ENCODE measurements at places on chromosomes 2 and 18.
A peak's percentile ranks its signal among the peaks of the same experiment; 100 is the strongest.

GRCh38 chr18:25831301-25831701, 259.1 kb downstream of the SS18 start:
- DNase-seq = no peak

DNA sequence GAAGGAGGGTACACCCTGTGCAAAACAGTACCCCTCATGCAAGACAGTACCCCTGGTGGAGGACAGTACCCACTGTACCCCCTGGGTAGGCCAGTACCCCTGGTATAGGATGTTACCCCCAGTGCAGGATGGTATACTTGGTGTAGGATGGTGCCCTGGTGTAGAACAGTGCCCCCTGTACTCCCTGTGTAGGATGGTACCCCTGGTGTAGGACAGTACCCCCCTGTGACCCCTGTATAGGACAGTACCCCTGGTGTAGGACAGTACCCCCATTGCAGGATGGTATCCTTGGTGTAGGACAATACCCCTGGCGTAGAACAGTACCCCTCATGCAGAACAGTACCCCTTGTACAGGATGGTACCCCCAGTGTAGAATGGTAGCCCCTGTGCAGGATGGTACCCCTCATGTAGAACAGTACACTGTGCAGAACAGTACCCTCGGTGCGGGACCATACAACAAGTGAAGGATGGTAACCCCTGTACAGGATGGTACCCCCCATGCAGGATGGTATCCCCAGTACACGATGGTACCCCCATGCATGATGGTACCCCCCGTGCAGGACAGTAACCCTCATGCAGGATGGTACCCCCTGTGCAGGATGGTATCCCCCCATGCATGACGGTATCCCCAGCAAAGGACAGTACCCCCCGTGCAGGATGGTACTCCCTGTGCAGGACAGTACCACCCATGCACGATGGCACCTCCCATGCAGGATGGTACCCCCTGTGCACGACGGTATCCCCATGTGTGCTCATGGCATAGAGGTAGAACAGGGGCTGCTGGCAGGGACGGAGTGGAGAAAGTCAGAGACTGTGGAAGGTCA, 248.0 kb downstream of the DCDC2C start:
- DNase-seq = no peak

DNA sequence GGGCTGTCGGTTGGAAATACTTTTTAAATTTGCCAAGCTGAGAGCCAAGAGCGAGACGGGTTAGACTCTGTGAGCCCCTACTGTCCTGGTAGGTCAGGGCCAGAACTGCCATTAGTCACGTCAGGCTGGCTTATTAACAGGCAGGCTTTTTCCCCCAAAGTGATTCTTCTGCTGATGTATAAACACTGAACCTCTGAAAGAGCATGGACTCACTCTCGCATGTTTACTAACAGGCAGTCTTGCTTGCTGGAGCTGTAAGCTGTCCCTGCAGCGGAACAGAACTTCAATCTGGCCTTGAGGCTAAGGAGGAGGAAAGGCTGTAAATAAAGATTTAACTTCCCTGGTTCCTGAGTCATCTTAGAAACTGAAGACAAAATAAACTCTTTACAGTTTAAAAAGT, 288.4 kb downstream of the PIEZO2 start:
- DNase-seq = no peak

DNA sequence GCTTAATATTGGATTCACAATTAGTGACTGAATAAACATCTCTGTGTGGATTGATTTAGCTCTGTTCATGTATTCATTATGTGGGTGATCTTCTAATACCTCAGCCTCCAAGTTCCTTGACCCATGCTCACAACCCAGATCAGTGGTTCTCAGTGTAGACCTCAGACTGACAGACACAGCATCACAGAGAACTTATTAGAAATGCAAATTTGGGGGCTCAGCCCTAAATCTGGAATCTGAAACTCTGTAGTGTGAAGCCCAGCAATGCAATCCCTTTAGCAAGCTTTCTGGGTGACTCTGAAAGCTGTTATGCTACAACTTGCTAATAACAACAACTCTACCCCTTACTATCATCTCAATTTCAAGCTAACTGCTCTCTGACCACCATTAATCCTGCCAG, 273.1 kb upstream of the FANCL start:
- no peak for DNase-seq

DNA sequence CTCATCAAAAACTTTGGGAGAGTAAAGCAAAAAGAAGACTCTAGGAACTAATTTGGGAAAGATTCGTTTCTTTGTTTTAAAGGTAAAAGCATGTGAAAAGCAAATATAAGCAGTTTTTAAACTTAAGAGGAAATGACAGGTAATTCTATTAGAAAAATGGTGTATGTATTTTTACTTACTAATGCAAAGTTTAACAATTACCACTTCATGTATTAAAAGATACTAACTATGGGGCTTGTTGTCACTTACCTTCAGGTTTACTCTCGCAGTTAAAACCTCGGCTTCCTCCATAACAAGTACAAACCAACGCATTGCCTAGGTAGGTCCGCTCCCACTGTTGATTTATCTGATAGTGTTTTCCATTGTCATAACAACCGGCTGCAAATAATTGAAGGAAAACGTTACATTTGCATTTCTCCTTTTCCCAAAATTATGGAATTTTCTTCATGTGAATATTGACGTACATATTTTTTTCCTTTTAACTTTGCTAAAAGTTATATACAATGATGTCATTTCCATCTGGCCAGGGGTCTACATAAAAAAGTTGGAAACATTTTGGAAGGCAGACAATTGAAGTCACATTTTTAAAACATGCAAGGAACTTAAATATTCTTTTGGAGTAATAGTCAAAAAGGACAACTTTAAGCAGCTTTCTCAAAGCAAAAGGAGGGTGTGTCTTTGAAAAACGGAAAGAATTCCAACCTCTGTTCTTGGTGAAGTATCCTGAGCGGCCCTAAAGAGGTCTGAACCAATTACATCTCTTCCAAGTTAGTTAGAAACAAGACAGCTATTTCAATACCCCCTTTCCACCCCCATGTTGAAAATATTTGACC, 1.2 kb downstream of the FN1 start:
- DNase-seq = no peak

DNA sequence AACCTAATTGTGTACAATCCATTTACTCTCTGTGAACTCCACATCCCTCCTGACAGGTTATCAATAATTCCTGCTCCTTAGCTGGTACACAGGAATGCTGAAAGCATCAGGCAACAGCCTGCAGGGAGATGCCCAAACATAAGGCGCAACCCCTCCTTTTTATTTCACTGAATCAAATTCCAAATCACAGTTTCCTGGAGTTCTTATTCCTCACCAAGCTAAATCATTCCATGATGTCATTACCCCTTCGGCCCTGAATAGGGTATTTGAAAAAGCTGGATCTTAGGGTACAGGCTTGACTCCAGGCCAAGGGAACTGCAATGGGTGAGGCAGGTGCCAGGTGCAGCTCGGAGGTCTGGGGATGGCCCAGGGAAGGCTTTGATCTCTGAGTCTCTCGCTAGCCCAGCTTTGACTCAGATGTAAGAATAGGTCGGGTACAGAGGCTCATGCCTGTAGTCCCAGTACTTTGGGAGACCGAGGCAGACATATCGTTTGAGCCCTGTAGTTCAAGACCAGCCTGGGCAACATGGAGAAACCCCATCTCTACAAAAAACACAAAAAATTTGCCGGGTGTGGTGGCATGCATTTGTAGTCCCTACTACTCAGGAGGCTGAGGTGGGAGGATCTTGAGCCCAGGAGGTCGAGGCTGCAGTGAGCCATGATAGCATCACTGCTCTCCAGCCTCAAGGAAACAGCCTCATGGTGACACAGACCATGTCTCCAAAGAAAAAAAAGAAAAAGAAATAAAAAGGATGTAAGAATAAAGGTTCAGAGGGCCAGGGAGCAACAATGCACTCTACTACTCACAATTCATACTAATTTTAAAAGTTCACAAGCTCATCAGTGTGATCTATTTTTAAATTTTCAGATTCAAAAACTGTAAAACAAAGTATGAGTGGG, 6.8 kb downstream of the FHL2 start:
- no peak for DNase-seq

GRCh38 chr18:48540251-48541025, 1.6 kb downstream of the CTIF start:
- peak; percentile 59 for DNase-seq

GRCh38 chr2:218648787-218649100, 10.7 kb downstream of the ZNF142 start:
- no peak for DNase-seq

DNA sequence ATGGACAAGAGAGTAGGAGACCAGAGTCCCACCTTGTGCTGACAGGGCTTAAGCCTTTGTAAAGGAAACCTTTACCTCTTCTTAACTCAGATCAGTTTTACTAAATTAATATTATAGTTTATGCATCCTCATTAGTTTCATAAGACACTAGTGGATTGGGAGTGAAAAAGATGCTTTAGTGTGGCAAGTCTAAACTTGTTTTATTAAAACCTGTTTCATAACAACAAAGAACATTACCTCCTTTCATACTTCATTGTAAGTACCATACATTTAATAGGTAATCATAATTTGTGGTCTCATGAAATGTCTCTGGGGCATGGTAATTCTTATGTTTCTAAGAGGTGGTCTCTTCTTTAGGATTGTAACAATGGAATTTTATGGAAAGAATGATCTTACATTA, 63.4 kb downstream of the PIKFYVE start:
- no peak for DNase-seq

GRCh38 chr2:48508461-48509124, 21.4 kb upstream of the STON1 start:
- no peak for DNase-seq

- peak; percentile 63 for DNase-seq
Observed at GRCh38 chr2:44955593-44956392, 14.3 kb downstream of the SIX3 start.

GRCh38 chr2:74862020-74862964, 28.4 kb downstream of the HK2 start:
- DNase-seq = no peak

DNA sequence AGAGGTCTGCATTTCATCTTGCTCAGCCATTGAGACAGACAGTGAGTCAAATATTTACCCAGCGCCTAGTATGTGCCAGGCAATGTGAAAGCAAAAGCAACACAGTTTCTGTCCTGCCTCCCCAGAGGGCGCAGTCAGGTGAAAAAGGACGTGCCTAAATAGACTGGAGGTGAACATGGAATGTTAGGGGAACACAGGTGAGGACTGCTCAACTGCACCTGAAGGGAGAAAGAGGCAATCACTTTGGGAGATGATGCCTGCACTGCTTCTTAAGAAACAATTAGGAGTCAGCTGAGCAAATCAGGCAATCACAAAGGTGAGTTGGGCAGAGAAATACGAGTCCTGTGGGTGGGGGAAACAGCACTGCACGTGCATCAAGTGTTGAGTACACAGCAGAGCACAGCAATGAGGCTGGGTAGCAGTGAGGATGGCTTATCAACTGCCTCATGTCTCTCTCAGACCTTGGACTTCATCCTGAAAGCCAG, 218.3 kb upstream of the SMAD7 start:
- peak; percentile 9 for DNase-seq

DNA sequence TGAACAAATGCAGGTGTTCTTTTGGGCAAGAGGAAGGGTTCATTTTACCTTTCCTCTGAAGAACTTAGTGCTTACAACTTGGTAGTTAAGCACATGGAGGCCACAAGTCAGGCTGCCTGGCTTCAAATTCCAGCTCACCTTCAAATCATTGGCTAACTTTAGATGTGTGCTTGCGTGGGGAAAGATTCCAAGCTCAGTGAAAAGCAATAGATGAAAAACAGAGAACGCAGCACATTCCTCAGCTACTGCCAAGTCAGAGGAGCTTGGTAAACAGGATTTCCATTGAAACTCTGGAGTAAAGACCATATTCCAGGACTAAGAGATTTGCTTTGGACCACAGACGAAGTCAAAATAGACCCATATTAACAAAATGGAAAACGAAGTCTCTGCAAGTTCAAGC, 96.3 kb upstream of the ASB18 start:
- no peak for DNase-seq

DNA sequence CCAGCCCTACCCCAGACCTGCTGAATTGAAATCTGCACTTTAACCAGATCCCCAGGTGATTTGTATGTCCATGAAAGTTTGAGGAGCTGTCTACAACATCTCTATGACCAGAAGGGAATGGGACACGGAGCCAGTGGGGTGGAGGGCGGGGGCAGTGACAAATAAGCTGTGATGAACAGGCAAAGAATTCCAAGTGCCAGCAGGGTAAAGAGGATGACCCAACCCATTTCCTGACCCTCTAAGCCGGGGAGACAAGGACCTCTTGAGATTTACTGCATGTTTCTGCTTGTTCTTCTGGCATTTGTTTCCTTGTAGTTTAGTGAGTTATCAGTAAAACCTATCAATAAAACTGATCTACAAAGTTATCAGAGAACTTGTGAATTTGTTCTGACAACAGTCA, 8.7 kb downstream of the TET3 start:
- DNase-seq = no peak

- DNase-seq = no peak
Observed at GRCh38 chr2:237900891-237901831, 41.7 kb downstream of the RAMP1 start.

- no peak for DNase-seq
Observed at GRCh38 chr2:114046373-114046772, 156.5 kb downstream of the ACTR3 start.

DNA sequence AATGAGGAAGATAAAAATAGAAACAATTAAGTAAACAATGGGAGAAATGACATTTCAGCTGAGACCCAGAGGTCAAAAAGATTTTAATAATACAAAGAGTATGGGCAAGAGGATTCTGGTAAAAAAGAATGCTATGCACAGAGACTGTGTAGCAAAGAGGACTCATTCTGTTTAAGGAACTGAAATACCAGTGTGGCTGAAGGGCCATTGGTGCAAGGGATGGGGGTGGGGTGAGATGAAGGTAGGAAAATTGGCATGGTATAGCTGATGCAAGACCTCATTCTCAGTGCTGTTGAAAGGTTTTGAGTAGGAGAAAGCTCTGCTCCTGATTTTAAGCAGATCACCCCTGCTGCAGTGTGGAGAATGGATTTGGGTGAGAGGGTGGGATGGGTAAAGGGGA, 10.8 kb downstream of the GALNT1 start:
- DNase-seq = no peak

DNA sequence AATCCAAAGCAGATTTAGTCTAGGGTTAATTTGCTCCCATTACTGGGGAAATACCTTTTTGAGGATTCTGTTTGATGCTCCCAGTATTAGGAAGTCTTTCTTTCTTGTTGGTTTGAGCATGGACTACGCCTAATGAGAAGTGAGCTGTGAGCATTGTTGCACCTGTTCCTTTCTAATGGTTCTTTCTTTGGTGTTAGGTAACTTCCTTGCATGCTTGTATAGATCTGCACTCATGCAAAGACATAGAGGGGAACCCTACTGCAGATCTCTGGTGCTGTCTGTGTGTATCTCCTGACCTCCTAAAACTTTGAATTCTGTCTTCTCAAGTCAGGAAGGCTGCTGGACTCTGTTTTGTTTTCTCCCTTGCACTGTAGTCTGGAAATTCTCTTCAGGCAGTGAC, 12.8 kb upstream of the TDRD15 start:
- DNase-seq = no peak

- no peak for DNase-seq
Observed at GRCh38 chr2:124704071-124704925, 679.2 kb downstream of the CNTNAP5 start.

- DNase-seq = no peak
Observed at GRCh38 chr2:238187618-238188548, 15.6 kb downstream of the ILKAP start.
